Activated CD4-positive, alpha-beta T cell treated with anti-CD3 and anti-CD28 coated beads, Interleukin-2, amount 50 U/mL, for 16 hours (primary cell): ENCODE measurements at places on chromosomes 5 and 9.

- DNase-seq = no peak
Observed at GRCh38 chr5:10329446-10329819, 21.7 kb upstream of the CMBL start.

DNA sequence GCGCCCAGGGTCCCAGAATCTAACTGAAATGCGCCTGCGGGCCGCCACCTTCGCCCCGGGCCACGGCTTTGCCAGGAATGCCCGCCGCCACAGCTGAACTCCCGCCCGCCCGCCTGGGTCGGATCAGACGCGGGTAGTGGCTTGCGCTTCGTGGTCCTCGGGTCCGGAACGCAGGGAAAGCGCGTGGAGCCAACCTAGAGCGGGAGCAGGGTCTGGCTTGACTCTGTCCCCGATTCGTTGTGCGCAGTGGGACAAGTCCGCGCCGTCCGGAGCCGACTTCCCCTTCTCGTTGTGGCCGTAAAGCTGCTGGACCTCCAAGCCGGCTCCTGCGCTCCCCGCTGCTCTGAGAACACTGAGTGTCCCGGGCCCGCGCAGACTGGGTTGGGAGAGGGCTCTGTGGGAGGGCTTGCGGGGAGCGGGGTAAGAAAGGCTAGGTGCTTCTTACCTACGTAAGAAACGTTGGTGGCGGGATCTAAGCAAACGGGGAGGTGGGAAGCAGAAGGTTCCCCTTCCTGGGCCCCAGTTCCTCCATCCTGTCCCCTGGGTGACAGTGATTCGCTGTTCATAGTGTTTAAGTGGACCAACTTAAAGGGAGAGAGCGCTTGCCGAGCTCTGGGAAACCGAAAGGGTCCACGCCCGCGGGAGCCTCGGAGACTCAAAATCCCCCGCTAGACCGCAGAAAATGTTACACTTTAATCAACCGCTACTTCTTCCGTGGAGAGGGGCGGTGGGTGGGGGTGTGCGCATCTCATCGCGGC is 4.4 kb upstream of the FOXE1 start:
- no peak for DNase-seq

GRCh38 chr5:31993165-31993961 is 180.8 kb downstream of the GOLPH3 start:
- DNase-seq = no peak

DNA sequence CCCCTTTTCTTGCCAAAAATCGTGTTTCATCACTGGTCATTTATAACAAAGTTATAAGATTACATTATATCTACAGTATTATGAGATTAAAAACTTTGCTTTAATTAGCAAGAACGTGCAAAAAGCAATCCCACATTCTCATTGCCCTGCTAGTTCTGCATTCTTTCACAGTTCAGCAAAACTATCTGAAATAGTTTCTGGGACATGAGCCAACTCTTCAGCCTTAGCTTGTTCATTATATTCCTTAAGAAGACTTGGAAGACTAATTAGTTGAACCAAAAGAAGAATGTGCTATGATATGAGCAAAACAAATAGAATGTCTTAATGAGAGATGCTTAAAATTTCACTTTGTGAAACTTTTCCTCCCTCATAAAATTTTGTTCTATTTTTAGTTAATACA is 76.7 kb downstream of the ITGA1 start:
- no peak for DNase-seq

DNA sequence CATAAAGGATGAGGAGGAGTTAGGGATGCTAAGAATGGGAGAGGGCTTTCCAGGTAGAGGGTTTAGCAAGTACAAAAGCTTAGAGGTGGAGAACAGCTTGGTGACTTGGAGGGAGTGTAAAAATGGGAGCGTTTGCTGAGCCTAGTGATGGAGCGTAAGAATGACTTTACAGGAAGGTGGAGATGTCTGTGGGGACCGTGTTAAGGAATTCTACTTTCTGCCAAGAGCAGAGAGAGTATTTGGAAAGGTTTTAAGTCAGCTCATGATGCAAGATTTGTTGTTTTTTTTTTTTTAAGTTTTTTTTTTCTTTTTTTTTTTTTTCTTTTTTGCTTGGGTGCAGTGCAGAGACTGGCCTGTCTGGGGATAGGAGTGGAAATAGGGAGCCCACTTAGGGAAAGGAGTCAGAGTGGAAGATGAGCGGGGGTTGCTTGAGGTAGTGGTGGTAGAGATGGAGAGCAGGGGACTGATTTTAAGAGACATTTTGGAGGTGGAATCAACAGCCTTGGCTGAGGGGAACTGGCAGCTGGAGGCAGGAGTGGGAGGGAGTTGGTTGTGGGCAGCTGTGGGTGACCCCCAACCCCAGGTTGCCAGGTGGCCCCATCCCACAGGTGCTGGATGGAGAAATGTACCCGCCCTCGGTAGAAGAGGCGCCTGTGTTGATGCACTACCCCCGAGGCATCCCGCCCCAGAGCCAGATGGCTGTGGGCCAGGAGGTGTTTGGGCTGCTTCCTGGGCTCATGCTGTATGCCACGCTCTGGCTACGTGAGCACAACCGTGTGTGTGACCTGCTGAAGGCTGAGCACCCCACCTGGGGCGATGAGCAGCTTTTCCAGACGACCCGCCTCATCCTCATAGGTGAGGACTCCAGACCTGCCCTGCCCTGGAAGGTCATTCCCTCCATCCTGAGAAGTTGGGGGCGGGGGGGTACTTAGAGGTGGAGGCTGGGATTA is 12.4 kb downstream of the PTGS1 start:
- no peak for DNase-seq

DNA sequence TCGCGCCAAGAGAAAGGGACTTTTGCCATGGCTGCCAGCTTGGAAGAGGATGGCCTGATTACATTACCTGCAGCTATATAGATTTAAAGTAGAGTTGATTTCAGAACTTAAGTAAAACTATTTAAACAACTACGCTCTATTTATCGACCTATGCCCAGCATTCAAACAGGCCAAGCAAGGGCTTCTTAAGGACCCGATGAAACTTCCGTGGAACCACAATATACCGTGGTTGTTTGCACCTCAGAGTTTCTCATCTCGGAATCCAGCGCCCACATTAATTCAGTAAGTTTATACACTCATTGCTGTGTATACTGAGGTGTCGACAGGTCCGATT is 505 bp upstream of the CDC14B start:
- no peak for DNase-seq

GRCh38 chr9:138037140-138037539 is 159.6 kb downstream of the CACNA1B start:
- no peak for DNase-seq
